ENCODE measurements at places on chromosomes 7 and 10.
A peak's percentile ranks its signal among the peaks of the same experiment; 100 is the strongest.

DNA sequence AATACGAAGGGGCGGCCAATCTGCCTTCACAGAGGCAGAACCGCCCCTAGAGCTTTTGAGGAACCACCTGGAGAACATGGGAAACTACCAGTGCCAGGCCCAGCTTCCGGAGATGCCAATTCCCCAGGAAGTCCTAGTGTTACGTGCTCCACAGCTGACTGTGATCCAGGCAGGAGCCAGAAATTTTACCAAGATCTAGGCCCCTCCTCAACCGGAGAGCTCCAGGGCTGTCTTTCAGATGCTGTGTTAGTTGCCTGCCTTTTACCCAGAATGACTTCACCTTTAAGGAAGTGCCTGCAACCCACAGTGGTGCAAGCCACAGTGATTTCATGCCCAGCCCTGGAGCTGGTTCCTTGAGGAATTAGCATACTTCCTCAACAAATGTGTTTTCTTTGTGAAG, 62.9 kb downstream of the ELMO1 start:
- peak; percentile 43 for DNase-seq

GRCh38 chr7:147429961-147430360, 1160.6 kb upstream of the C7orf33 start:
- DNase-seq, result no peak

GRCh38 chr7:2715341-2716231, 27.6 kb downstream of the AMZ1 start:
- peak; percentile 42 for DNase-seq

DNA sequence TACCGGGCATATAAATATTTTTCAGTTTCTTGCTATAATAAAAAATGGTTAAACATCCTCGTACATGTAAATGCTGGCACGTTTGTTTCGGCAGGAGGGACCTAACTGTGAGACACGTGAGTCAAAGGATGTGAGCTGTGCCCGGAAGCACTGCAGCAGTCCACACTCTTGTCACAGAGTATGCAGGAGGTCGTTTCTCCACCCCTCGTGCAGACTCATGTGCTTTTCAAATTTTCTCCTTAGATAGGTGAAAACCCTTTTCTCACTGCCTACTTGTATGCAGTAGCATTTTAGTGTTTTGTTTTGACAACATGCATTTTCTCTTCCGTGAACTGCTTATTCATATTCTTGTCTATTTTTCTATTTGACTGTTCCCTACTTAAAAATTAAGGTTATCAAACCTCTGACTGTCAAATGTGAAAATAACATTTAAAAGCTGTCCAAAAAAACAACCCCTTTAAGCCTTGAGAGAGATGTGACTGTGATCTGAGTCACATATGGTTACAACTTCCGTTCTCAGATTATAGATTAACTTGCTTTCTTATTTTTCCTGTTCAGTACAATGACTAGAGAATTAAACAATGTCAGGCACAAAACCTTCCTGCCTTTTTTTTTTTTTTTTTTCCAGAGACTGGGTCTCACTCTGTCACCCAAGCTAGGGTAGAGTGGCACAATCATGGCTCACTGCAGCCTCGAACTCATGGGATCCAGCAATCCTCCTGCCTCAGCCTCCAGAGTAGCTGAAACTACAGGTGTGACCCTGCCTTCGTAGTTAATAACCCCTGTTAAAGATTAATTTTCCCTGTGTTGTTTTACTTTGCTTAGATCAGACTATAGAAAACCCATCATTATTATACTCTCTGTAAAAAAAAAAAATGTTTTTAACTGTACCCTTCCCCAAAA, 45.1 kb downstream of the DPY19L1 start:
- DNase-seq, result no peak

- no peak for DNase-seq
These were observed 4.5 kb downstream of the PLEKHA1 start for GRCh38 chr10:122379041-122379440.

DNA sequence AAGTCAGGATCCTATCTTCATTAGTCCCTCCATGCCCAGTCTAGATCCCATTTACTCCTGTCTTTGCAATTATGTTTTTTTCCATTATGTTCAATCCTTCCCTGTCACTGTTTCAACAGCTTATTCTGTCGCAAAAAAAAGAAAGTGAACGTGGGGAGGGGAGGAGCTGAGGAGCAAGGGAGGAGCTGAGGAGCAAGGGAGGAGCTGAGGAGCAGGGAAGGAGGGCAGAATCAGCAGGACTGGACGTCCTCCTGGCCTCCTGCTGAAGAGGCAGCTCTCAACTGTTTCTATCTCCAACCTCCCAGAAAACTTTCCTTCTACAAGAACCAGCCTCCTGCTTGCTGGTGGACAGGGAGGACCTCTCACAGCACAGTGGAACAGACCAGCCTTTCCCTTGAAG, 26.0 kb downstream of the LARP4B start:
- DNase-seq, result no peak

DNA sequence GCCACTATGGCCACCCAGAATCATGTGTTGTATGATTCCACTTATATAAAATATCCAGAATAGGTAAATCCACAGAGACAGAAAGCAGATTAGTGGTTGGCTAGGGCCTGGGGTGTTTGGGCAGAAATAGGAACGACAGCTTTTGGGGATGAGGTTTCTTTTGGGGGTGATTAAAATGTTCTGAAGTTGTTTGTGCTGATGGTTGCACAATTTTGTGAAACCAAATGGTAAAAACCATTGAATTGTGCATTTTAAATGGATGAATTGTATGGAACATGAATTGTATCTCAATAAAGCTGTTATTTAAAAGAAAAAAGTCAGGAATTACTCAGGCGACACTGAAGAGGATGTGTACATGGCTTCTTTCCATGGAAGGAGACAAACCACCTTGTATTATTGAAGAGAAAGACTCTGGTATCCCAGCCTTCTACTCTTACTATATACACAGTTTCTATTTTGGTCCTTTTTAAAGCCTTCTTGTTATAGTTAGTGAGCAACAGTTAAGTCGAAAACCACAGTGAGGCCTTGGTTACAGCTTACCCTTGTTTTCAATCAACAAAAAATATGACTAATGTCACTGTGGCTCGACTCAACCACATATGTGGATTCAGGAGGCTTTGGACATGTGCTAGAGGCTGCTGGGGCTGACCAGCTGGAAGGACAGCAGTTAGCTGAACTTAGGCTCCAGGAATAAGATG, 57.1 kb upstream of the KMT2E start:
- DNase-seq, result peak; percentile 34

Data from KBM-7 (cell line).